ENCODE measurements at places on chromosomes 16 and 17.

- no peak for DNase-seq
Observed at GRCh38 chr17:56506349-56506748, 87.2 kb upstream of the NOG start.

DNA sequence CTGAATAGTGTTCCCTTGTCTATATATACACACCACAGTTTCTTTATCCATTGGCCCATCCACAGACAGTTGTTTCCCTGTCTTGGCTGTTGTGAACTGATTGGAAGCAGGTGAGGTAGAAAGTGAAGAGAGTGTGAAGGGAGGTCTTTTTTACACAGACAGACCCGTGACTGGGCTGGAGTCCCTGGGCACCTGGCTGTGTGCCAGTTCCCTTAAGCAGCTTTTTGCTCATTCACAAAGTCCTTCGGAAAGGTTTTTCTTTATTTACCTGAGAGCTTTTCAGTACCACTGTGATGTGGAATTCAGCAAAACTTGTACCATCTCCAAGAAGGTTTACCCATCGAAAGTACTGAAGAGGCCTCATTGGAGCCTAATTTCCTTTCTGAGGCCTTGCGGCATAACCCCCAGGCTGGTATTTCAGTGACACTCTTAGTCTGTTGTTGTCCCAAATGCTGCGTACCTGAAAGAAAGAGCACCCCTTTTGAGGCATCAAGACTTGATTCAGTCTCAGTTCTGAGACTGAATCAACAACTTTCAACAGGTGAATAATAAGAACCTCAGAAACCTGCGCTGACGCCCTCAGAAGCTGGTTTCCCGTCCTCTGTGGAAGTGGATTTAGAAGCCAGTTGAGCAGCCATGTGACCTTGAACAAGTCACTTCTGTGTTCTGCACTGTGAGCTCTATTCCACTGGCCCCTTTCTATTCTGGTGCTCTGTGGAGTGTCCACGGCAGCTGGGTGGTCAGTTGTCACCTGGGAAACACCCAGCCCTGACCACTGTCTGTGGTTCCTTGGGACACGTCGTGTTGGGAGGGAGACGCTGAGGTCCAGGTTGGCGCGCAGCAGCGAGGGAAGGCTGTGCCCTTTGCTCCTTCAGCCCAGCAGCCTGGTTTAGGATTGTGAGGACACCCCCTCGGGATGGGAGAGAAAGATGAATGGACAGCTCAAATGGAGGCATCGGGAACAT is 53.9 kb upstream of the CRISPLD2 start:
- no peak for DNase-seq

GRCh38 chr16:89118361-89119165 is 24.9 kb downstream of the ACSF3 start:
- no peak for DNase-seq

DNA sequence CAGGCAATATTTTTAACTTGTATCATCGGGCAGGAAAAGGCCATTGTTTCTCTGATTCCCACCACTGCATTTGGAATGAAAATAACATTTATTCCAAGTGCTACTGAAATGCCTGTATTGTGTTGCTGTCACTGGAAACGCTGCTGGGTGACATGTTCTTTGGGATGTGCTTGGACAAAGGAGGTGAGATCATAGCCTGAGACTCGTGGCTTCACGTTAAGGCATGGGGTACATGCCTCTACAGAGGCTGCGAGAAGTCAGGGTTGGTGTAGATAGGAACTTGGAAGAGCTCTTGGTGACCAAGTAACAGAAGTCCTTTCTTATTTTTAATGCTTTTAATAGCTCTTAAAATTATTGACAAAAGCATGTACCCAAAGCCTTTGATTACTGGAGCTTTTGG is 58.8 kb upstream of the MAF start:
- DNase-seq, result no peak

- DNase-seq, result no peak
Observed at GRCh38 chr17:58570758-58571157, 56.3 kb upstream of the MTMR4 start.

DNA sequence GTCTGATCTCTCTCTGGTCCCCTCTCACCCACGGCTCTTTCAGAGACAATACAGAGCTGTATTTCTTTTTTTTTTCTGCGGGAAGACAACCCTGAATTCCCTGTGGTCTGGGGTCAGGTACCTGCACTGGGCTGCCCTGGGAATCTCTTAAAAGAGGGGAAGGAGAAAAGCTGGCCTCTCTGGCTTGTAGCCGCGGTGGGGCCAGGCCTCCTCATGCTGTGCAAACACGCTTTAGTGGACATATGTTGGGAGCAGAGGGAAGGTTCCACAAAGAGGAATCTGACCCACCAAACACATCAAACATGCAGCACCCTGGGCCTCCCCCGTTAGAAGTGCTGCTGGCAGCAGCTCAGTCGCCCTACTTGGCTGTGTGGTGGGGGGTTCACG is 143.7 kb upstream of the ZFHX3 start:
- no peak for DNase-seq

GRCh38 chr17:55236316-55236715 is 28.4 kb upstream of the HLF start:
- no peak for DNase-seq

GRCh38 chr17:3828852-3829232 is 17.2 kb downstream of the NCBP3 start:
- no peak for DNase-seq

- no peak for DNase-seq
Observed at GRCh38 chr16:78116946-78117345, 17.5 kb downstream of the WWOX start.

DNA sequence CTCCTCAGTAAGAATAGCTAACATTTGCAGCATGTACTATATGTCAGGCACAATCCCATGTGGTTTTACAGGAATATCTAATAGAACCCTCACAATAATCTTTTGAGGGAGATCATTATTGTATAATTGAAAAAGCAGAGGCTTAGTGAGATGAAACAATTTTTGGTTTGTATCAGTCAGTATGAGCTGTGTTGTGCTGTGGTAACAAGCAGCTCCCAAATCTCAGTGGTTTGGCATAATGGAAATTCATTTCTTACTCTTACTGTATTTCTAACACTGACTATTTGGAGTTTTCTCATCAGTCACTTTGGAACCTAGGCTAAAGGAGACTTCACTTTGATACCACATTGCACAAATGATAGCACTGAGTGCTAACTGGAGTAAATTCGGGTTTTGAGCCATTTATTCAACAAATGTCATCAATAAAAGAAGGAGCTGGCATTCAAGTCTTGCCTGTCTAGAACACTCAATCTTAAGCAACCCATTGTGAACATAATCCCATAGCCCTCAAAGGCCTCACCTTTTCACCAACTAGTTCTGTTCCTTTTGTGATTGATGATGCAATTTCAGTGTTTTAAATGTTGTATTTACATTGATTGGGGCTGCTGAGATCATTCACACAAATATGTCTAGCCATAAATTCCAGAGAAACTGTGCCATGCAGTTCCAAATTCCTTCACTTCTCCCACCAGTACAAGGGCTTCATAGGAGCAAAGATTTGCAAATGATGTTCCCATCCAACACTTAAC is 441.0 kb downstream of the XYLT1 start:
- DNase-seq, result no peak

DNA sequence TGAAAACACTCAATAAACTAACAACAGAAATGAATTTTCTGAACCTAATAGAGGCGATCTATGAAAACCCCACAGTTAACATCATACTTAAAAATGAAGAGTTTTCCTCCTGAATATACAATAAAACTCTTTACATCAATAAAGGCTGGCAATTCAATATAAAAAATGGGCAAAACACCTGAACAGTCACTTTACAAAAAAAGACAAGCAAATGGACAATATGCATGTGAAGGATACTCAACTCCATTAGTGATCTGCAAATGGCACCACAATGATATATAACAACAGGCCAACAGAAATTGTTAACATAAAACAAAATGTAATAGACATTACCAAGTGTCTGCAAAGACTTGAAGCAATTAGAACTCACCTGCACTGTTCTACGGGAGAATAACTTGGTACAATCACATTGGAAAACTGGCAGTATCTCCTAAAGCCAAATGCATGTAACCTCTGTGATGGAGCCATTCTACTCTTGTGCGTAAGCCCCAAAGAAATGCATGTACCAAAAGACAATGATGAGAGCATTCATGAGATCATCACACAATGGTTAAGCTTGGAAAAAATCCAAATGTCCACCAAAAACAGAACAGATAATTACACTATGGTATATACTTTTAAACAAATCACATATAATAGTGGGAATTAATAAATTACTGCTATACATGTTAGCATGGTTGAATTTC is 433.4 kb upstream of the MAF start:
- no peak for DNase-seq

All from stimulated activated CD8-positive, alpha-beta memory T cell treated with anti-CD3 and anti-CD28 coated beads, Interleukin-7, amount 100 ng/mL, for 24 hours (primary cell).